ENCODE measurements at places on chromosomes 3 and 15.
A peak's percentile ranks its signal among the peaks of the same experiment; 100 is the strongest.

DNA sequence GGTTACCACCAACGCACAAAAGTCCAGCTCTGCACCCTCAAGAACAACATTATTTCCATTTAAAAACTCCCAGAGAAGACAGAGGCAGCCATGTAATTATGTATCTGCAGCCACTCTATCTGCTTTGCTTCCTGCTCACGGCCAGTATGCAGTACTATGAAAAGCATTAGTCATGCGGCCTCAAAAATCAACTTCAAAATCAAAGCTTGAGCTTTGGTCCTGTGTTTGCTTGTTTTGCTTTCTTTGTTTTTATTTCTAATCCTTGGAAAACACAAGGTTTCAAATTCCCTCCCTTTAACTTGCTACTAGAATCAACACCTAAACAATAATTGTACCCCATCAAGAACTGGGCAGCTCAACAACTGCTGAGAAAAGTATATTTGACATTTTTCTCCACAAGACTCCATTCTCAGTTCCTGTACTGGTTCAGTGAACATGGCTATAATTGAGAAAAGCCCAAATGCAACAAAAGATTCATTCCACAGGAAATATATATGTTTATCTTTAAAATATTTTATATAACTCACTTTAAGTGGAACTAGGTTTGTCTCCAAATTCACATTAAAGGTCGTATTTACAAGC, 37.6 kb downstream of the GBE1 start:
- DNase-seq = no peak

GRCh38 chr3:174325834-174326700, 533.1 kb upstream of the NAALADL2 start:
- DNase-seq = peak; percentile 74

GRCh38 chr15:80459818-80460217, 55.6 kb downstream of the ARNT2 start:
- no peak for DNase-seq

DNA sequence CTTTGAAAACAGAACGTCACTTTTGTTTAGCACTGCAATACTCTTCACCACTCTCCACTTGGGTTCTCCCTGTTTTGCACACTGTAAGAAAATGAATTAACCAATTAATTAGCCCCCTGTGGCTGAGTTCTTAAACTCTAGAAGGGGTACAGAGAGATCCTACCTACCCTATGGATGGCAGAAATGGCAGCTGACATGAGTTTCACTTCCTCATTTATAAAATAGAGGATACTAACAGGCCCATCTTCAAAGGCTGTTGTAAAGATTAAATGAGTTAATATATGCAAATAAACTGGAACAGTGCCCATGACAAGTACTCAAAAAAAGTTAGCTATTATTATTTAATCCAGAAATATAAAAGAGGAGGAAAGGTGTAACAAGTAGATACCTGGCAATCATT, 36.9 kb downstream of the SUCLG2 start:
- DNase-seq = no peak

DNA sequence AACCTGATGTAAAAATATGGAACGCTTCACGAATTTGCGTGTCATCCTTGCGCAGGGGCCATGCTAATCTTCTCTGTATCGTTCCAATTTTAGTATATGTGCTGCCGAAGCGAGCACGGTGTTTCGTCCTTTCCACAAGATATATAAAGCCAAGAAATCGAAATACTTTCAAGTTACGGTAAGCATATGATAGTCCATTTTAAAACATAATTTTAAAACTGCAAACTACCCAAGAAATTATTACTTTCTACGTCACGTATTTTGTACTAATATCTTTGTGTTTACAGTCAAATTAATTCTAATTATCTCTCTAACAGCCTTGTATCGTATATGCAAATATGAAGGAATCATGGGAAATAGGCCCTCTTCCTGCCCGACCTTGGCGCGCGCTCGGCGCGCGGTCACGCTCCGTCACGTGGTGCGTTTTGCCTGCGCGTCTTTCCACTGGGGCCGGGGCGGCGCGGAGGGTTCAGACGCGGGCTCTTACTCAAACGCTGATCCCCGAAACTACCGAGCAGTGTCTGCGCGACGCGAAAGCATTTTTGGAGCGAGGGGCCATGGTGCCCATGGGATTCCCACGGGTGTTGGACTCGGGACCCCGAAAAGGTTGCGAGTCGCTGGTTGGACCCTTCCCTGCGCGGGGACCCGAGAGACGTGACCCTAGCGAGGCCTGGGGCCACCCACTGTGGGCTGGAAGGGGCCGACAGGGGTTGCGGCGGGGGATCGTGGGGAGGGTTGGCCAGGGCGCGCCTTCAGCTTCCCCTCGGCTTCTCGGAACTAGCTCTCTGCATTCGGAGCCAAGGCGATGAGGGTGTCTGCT, at the start of gene RNU6-1:
Gene RNU6-1 (minus strand): TSS at position 117 of the 820 bp plus-strand sequence.
- DNase-seq = peak; percentile 90

- DNase-seq = peak; percentile 57
Measured at GRCh38 chr3:53114011-53114400, 16.2 kb downstream of the RFT1 start.

DNA sequence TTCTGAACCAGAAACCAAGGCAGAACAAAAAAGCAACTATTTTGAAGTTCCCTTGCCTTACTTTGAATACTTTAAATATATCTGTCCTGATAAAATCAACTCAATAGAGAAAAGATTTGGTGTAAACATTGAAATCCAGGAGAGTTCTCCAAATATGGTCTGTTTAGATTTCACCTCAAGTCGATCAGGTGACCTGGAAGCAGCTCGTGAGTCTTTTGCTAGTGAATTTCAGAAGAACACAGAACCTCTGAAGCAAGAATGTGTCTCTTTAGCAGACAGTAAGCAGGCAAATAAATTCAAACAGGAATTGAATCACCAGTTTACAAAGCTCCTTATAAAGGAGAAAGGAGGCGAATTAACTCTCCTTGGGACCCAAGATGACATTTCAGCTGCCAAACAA, 4.6 kb downstream of the DTX3L start:
- no peak for DNase-seq

DNA sequence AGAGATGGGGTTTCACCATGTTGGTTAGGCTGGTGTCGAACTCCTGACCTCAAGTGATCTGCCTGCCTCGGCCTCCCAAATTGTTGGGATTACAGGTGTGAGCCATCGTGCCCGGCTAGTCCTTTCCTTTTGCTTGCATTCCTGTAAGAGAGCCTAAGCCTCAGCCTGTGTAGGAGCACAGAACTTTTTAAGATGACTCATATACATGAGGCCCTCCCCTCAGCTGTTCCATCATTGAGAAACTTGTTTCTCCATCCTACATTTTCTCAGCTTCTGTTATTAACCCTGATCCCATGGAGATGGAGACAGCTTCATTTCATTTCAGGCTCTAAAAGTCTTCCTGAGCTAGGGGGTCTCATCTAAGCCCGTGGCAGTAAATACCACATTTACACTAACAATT, 123.3 kb downstream of the PLOD2 start:
- no peak for DNase-seq

- no peak for DNase-seq
Measured at GRCh38 chr3:156648086-156648485, 26.3 kb upstream of the TIPARP start.

GRCh38 chr15:74007820-74008371, 13.4 kb downstream of the PML start:
- DNase-seq = no peak

- DNase-seq = no peak
Measured at GRCh38 chr15:81297603-81298575, 26.1 kb downstream of the STARD5 start.

- DNase-seq = no peak
Measured at GRCh38 chr3:138912237-138912636, 34.7 kb downstream of the FOXL2 start.

DNA sequence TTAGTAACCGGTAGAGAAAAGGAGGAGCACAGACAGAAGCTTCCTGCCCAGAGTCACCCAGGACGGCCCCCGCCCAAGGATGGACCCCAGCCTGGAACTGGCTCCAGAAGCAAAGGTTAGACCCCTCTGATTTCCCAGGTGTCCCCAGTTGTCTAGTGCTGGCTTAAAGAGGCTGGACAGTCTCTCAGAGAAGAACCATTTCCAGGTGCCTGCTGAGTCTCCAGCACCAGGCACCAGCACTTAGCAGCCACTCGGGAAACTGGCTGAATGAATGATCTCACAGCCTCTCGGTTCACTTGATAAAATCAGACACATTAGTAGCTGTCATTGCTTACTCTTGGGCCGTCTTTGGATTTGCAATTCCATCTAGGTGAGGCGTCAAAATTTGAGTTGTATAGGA, 139.7 kb upstream of the HES1 start:
- no peak for DNase-seq

GRCh38 chr3:13102386-13103345, 29.4 kb upstream of the IQSEC1 start:
- DNase-seq = no peak

GRCh38 chr15:67396114-67396513, 124.8 kb upstream of the C15orf61 start:
- no peak for DNase-seq

DNA sequence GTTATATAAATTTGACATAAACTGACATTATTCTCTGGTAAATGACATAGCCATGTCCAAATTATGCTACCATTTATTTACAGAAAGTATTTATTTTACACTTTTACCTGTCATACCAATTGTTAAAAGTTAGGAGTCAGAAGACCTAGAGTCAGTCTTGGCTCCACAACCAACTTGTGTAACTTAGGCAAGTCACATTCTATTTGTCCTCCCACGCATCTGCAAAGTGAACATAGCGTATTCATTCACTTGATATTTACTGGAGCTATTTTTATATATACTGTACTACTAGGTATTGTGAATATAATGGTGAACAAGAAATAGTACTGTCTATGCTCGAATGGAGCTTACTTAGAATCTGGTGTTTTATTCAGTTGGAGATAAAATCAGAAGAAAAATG, 78.7 kb downstream of the ZNF280D start:
- no peak for DNase-seq

GRCh38 chr3:139757448-139758030, 79.8 kb upstream of the NMNAT3 start:
- DNase-seq = no peak

DNA sequence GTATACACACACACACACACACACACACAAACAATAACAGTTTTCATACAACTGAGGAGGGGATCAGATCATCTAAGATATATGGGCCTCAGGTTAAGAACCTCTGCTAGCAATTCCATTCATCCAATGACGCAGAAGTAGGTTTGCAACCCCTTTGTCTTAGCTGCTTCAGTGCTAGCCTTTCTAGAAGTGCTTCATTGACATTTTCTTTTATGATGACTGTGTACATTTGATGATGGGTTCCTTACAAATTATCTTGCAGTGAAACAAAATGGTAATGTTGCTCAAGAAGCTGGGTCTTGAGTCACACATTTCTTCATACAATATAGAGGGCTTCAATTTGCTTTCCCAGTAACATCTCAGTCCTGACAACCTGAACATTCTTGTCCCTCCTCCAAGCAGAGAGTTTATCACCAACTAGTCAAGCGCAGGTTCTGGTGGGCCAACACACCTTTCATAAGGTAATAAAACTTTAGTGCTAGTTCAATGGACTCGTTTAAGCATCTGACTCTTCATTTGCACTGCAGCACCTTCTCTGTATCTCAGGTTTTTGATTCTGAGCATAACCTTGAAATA, 269.5 kb downstream of the CNTN3 start:
- no peak for DNase-seq

DNA sequence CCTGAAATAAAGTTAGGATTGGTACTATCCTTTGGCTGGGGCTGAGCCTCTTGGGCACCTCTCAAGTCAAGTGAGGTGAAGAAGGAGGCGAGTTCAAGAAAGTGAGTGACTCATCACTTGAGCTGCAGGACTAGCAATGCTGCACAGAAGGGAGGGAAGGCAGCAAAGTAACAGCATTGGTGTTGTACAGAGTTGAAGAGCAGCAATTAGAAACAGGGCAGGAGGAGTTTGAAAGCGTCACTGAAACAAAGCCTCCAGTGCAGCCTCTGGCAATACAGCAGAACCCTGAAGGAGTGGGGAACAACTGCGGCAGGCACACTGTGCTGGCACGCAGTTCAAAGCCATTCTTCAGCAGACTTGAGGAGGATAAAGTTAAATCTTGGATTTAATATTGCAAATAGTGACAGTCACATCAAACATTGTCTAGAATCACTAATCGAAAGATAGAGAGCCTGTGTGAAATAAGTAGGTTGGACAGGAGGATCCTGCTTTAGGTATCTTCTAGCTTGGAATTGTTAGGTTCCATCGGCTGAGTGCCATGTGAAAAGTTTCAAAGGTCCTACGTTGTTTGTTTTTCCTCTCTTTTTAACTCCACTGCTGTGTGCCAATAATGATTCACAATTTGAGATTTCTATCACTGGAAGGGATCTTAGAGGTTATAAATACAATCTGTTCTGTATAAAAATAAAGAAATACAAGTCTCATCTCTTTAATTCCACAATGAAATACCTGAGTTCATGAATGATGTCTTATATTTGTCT, 479.8 kb downstream of the NAALADL2 start:
- peak; percentile 15 for DNase-seq

- DNase-seq = peak; percentile 32
Measured at GRCh38 chr15:85482894-85483293, 102.5 kb downstream of the AKAP13 start.

DNA sequence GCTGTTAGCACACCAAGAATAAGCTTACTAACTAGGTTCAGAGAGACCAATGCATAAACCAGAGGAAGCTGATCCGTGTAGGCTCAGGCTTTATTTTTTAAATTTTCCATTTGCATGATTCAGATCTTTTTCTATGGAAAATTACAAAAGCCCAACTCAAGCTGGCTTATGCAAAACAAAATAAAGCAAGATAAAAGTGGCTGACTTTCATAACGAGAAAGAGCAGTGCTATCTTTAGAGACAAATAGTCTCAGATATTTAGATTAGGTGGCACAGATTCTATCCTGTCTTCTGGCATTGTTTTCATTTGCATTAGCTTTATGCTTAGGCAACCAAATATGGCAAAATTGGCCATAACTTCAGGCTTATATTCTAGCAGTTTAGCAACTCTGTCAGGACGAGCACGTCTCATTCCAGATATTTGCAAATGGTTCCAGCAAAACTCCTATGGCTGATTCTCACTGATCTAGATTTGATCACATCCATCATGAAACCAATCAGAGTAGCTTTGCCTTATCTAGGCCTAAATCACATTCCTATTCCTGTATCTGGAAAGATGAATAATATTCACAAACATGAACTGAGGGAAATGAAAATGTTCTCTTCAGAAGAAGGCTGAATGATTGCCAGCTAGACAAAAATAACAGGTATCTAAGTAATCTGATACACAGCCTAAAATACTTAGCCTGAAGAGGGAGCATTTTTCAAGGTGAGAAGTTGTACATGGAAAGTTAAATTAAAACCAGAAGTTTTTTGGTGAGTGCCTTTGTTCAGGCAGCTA, 216.4 kb upstream of the DPPA4 start:
- DNase-seq = no peak
